ENCODE measurements at places on chromosomes 7 and 10.

DNA sequence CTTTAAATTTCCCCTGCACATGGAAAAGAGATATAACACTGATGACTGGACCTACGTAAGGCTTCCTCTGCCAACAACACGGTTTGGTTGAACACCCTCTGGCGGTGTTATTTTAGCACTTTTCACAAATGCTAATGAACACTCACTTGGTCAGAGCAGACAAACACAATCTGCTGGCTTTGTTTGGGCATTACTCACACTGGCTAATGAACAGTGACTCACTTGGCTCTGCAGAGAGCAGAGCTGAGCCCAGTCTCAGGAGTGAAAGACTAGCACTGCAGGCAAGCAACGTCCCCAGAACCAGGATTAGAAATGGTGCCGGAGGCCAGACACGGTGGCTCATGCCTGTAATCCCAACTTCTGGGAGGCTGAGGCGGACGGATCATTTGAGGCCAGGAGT is 430.8 kb downstream of the PLXNA4 start:
- no peak for DNase-seq

GRCh38 chr10:74674927-74675326 is 151.5 kb upstream of the KAT6B start:
- no peak for DNase-seq

DNA sequence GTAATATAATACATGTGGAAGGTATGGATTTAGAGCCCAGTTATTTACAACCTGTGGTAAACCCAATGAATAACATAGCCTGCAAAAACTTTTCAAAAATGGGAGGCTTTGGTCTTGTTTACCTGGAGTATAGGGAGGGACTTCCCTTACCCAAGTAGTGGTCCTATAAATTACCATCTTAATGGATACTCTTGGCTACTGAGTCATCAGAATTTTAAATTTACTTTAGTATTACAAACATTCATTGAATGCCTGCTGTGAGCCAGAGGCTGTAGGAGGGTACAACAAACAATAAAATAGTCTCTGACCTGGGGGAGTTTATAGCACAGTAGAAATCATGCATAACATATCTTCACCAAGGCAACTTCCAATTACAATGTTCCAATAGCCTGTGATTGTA is 365.1 kb downstream of the BBS9 start:
- DNase-seq: no peak

DNA sequence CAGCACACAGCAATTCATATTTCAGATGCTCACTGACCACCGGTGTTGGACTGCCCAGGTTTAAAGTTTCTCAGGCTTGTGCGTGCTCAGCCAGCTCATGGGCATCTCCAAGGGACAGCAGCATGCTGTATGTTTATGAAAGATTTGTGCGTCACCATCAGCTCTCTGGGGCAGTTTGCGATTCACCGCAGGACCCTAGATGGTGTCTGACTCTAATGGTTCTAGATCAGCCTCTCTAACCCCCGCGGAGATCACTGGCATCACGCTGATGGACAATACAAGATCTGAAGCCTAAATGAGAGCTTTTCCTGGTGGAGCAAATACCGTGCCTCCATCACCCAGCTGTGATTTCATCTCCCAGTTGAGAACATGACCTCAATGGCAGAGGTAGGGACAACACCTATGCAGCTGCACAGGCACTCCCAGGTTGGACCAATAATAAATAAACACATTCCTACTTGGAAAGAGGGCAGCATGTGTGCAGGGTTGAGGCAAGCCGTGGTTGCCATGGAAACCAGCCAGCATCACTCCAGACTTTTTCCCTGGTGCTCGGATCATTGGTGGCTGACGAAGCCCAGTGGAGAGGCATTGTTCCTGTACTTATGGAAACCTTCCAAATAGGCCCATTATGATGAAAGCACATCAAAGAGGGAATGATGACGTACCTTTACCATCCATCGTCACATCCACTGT is 253.6 kb downstream of the KCNMA1 start:
- no peak for DNase-seq

- DNase-seq: peak; percentile 24
Observed at GRCh38 chr7:71733107-71733870, 601.3 kb downstream of the GALNT17 start.

GRCh38 chr10:78211561-78212051 is 177.9 kb downstream of the RPS24 start:
- no peak for DNase-seq

- no peak for DNase-seq
Observed at GRCh38 chr10:79405221-79405994, 40.0 kb downstream of the ZCCHC24 start.

GRCh38 chr10:73926152-73926764 is 15.3 kb downstream of the PLAU start:
- DNase-seq: no peak

- no peak for DNase-seq
Observed at GRCh38 chr10:118966076-118966849, 63.3 kb upstream of the NANOS1 start.

- DNase-seq: no peak
Observed at GRCh38 chr7:85185424-85186082, 1.3 kb downstream of the SEMA3D start.

- DNase-seq: no peak
Observed at GRCh38 chr10:96612055-96612830, 25.4 kb upstream of the TM9SF3 start.

GRCh38 chr10:14625765-14626525 is 148.8 kb downstream of the FAM107B start:
- no peak for DNase-seq

DNA sequence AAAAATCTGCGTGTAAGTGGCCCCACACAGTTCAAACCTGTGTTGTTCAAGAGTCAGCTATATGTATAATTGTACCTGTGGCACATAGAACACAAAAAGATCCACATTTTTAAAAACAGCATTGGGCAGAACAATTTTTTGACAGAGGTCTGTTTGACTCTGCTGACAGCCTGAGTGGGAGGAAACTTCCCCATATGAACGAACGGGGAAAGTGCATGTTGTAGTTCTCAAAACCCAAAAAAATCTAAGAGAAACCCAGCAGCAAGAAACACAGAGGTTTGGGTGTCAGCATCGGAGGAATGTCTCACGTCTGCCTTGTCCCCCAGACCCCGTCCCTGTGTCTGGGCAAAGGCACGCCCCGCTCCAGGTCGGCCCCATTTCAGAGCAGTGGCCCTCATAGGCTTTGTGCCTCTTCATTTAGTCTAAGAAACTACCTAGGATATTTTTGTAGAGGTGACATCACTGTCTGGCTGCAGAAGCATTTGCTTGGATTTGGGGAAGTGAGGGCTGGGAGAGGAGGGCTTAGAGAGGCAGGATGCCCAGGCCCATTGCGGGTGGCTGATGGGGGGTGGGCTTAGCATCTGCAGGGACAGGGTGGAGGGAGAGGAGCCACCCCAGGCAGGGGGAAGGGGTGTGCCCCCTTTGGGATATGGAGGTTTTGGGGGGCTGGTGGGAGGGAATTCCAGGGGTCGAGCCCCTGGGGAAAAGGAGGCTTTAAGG is 11.0 kb downstream of the CUX1 start:
- no peak for DNase-seq

DNA sequence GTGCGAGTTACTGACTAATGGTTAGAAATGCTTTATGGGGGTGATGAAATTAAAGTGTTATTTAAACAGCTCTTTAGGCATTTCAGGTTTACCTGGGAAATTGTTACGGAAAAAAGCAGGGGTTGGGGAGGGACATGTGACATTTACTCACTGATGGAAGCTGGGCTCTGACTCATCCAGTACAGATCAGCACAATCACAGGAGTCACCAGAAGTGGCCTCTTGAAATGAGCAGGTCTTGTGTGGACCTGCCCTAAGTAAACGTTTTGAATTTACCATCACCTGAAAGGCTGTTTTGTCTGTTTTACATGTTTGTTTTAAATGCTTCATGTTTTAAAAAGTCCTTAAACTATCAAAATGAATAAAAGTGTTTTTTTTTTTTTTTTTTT is 2.3 kb downstream of the GLRX3 start:
- DNase-seq: no peak

DNA sequence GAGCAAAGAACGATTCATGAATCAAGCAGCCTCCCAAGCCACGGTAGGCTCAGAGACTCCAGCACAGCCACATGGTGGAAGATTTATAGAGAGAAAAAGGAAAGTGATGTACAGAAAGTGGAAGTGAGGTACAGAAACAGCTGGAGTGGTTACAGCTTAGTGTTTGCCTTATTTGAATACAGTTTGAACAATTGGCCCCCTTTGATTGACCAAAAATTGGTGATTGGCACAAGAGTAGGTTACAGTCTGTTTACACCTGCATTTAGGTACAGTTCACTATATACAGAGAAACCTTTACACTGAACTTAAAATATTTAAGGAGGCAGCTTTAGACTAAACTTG is 136.4 kb upstream of the ASAH2 start:
- no peak for DNase-seq

DNA sequence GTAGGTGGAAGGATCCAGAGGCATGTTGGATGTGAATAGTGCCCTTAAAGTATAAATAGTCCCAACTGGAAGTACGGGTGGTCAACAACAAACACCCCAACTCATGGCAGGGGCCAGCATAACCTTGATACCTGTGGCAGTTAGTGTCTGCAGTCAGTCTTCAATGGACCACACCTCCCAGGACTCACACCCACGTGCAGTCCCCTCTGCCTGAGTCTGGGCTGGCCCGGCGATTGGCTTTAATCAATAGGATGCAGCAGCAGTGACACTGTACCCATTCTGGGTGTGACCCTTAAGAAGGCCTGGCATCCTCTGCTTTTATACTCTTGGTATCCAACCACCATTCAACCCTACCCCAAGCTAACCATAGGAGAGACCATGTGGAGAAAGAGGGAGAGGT is 18.6 kb downstream of the DRGX start:
- no peak for DNase-seq

GRCh38 chr7:132709971-132710567 is 133.8 kb upstream of the PLXNA4 start:
- DNase-seq: no peak

DNA sequence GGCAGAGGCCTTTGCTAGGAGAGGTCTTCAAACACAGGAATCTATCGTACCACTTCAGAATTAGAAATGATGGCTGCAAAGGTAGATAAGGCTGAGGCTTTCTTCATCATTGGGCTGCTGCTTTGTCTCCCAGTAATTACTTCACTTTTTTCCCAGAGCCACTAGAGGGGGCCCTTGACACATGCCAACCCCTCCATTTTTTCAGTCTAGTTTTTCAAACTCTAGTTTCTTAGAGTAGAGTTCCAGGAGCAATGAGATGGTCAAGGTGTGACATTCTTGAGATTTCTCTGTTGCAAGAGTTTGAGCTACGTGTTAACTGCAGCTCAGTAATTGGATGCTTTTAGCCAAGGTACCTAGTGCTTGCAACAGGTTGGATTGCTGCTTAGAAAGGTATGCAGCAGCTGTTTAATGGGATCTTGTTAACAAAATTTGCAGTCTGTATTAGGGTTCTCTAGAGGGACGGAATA is 33.8 kb upstream of the RBM20 start:
- no peak for DNase-seq

GRCh38 chr7:155356323-155357105 is 58.8 kb downstream of the INSIG1 start:
- DNase-seq: no peak

DNA sequence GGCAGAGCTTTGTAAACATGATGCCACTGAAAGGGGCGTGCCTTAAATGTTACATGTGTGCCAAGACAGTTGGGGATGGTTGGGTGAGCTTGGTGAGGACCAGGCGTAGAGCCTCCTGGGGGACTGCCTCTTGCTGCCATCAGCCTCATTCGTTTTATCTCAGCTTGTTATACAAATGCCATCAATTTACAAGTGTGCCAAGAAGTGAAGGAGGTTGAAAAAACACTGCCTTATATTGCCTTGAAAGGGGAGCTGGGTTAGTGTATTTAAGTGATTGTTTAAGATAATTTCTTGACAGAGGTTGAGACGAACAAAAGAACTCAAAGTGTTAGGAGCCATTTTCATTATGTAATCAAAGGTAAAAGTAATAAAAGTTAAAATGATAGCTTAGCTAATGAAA is 354.7 kb downstream of the PHTF2 start:
- DNase-seq: no peak

GRCh38 chr10:7547829-7548228 is 118.9 kb downstream of the ITIH5 start:
- DNase-seq: no peak

- DNase-seq: no peak
Observed at GRCh38 chr7:27399791-27400567, 157.4 kb downstream of the EVX1 start.

DNA sequence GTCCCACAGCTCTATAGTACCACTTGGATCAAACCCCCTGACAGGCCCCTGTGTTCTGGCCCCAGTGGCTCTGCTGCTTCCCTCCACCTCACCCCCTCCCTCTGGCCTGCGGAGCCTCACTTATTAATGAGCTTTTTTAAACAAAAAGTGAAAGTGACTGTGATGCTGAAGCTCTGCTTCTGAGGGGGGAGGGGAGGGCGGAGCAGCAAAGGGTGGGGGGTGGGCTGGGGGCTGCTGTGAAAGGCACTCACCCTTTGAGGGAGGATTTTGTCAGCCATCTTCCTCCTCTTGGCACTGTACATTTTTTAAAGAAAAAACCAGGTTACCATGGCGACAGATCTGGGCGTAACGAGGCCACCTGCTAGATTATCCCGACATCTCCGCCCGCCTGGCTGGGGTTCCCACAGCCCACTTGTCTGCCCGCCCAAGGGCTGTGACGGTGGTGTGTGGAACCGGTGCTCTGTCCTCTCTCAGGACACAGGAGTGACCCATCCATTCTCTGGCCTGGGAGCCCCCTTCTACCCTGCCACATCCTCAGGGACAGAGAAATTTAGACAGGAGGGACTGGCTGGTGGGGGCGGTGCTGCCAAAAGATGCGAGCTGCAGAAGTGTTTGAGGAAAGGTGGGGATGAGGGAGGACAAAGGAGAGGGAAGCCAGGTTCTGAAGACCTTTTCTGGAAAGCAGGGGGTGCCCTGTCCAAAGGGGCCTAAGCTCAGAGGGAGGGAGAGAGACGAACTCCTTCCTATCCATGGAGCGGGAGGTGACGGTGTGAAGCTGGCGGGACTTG is 4.9 kb downstream of the SMARCD3 start:
- DNase-seq: no peak

DNA sequence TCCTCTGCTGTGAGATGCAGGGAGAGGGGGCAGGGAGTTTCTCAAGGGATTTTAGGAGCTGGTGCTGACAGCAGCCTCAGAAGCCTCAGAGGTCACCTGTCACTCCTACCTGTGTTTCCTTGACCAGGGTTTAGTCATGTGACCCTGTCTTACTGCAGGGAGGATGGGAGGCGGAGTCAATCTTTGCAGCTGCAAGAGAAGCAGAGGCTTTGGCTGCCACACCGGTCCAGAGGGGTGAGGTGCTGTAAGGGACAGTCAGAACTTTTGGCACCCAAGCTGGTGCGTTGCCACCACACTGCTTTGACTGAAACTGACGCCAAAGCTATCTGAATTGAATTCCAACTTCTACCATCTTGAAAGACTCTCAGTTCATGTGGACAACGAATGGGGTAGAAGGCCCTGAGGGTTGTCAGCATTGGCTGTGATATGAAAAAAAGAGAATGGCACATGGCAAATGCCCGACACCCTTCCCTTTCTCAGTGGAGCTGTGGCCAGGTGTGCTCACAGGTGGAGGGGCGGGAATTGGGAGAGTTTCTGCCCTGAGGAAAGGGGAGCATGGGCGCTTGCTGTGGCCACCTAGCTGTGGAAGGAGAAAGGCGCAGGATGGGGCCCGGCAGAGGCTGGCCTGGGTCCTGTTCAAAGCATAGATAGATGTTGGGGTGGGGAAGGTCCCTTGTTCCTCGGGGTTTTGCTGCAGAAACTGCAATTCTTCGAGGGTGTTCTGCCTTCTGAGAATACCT is 69.3 kb downstream of the ARHGAP22 start:
- no peak for DNase-seq

GRCh38 chr10:103736044-103736443 is 119.3 kb downstream of the SH3PXD2A start:
- DNase-seq: no peak

All from activated T-helper 1 cell treated with anti-CD3 and anti-CD28 coated beads, Interleukin-2, amount 50 U/mL, for 16 hours (primary cell).